ENCODE measurements at places on chromosomes 7 and 10.

GRCh38 chr10:122140941-122141623 lies 130.0 kb upstream of the BTBD16 start:
- DNase-seq = peak; percentile 95

DNA sequence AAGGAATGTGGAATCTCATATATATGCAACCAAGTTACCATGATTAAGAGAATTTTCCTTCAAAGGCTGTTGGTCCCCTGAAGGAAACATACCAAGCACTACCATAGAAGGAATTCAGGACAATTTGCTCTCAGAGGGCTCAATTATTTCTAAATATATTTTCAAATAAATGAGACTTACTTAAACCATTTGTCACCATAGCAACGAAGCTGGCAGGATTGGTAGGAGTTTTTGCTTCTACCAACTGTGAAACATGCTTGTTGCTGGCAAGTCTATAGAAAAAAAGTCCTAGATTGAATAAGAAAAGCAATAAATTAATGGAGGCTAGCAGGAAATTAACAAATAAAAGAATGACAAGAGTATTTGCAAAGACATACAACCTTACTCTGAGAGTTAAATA lies 156.9 kb upstream of the NPSR1 start:
- no peak for DNase-seq

DNA sequence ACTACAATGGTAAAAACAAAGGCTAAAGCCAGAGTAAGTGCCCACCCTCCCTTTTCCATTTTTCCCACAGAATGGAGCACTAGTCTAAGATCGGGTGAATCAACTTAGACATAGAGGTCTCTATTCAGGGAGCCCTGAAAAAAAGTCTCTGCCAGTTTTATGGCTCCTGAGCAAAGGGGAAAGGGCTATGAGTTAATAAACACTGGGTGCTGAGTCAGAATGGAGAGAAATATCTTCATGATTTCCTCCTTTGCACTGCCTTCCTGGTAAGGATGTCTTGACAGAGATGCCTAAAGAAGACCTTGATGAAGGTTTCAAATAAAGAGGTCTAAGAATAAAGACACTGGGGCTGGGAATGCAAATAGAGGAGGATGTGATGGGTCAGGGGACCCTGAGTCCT lies 607.4 kb upstream of the MBL2 start:
- no peak for DNase-seq

DNA sequence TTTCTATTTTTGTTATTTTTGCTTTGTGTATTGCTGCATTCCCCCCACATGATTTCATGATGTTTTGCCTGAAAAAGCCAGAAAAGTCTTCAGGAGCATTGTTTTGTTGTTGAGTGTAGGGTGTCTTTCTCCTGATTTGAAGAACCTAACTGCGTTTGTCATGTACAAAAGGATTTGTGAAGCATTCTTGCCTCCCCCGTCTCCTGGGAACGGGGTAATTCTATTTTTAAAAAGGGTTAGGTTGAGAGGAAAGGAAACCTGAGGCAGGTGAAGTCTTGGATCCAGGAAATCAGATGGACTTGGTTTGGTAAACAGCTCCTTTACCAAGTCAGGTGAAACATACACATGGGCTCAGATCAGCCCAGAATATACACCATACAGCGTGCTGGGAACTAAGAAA lies 26.0 kb upstream of the BTBD16 start:
- DNase-seq = no peak

DNA sequence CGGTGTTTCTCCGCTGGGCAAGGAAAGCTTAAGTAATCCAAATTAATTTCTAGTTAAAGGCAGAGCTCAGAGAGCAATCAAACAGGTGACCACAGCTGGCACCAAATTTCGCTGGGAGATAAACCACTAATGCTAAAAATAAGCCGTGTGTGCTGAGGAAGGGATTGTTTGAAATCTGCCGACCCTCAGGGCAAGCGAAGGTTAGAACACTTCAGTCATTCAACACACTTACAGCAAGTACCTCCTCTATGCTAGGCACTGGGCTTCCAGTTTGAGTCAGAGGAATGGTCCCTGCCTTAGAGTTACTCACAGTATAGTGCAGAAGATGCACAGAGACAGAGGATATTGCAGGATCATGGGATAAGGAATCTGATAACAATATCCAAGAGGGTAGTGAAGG lies 467.9 kb upstream of the PODXL start:
- DNase-seq = no peak

DNA sequence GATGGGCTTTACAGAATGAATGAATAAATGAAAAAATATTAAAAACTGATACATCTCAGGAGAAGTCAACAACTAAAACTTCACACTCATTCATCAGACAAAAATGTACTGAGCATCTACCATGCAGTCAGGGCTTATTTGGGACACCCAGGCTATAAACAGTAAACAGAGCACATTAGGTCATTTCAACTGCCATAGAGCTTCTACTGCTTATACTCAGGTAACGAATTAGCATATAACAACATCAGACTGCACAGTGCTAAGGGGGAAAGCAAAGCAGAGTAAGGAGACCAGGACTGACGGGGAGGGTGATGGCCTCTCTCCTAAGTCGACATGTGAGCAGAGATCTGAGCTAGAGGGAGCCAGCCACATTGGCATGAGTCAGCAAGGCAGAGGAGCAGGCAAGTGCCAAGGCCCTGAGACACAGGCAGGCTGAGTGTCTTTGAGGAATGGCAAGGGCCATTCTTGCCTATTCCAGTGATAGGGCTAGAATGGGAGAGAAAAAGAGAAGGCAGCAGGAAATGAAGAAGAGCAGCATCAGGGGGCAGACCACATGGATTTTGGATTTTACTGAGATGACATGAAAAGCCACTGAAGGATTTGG lies 528.9 kb downstream of the PARD3 start:
- DNase-seq = peak; percentile 48

DNA sequence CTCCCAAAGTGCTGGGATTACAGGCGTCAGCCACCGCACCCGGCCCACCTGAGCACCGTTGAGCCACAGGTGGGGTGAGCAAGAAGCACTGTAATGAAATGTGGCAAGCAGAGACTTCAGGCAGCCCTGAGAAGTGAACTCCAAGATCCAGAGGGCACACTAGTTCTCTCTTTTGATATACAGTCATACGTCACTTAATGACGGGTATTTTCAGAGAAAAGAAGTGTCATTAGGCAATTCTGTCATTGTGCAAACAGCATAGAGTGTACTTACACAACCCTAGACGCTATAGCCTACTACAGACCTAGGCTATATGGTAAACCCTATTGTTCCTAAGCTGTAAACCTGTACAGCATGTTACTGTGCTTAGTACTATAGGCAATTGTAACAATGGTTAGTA lies 7.9 kb downstream of the PANK1 start:
- no peak for DNase-seq

DNA sequence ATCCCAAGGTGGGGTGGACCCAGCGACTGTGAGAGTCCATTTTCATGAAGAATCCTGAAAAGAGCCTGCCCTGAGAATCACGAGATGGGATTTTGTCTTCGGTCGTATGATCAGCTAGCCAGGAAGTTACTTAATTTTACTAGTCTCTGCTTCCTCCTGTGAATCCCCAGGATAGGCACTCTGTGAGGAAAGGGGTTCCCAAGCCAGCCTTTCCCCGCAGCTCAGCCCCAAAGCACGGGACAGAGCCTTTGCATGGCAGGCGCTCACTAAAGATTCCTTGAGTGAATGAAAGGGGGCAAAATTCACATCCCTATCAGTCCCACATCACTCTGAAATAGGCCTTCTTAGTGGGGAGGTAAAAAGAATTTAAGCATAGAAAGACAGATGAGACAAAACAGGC lies 219.6 kb downstream of the ADARB2 start:
- DNase-seq = no peak

GRCh38 chr10:80484243-80484642 lies 30.1 kb downstream of the TSPAN14 start:
- no peak for DNase-seq

- DNase-seq = no peak
Measured at GRCh38 chr10:51663086-51663485, 36.3 kb downstream of the CSTF2T start.

DNA sequence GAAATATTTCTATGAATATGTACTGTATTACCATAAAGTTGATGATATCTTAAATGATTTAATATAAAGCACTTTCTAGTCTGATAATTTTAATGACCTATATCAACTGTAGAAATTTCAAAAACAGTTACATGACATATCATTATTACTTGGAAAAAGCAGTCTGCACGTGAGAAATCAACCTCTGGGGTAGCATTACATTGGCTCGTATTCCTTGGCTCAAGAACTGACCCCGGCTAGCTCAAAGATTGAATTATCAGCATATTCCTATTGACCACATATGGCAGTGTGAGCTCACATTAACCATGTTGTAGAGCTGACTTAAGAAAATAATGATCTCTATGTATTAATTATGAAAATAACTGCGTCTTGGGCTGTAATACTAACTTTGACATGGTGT lies 139.3 kb downstream of the PTN start:
- no peak for DNase-seq

DNA sequence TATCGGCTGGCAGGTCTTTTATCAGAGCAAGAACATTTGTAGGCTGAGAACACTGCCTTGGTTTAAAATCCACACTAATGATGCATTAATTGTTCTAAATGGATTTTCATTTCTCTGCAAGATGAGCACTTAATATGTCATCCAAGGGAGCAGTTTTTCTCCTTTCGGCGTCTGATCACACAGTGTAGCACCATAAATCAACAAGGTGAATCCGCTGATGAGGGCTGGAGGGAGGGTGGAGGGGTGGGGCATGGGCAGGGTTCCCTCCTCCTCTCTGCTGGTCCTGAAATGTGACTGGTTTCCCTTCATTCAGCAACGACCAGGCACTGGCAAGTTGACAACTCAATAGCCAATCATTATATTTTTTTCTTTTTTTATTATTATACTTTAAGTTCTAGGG lies 45.6 kb downstream of the ADAM12 start:
- no peak for DNase-seq

GRCh38 chr7:78006063-78006755 lies 207.6 kb downstream of the PHTF2 start:
- DNase-seq = no peak

- no peak for DNase-seq
Measured at GRCh38 chr7:151780631-151781030, 96.3 kb downstream of the PRKAG2 start.

DNA sequence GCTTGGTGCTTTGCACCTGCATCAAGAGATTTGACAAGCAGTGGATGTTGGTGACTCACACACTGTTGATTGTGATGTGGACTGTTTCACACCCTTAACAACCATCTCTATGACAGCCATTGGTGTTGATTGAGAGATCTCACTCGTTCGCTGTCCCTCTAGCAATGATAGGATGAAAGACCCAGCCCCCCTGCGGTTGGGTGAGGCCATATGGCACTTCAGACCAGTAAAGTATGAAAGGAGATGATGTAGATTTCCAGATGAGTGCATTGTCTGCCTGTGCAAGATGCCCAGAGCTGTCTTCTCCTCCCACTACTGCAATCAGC lies 138.7 kb upstream of the PRR15 start:
- no peak for DNase-seq

DNA sequence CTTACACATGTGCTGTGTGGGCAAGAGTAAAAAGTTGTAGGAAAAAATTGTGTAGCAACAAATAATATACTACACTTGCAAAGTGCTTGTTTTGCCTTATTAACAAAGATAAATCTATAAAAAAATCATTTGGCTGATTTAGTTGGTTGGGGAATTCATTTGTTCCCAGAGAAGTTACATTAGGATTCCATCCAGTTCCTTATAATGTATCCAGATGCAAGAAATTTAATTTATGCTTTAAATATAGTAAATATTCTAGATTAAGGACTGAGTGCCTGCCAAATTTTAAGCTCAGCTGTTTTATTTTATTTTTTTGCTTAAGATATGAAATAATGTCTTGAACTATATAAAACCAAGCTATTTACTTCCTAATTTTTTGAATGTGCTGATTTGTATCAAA lies 1169.9 kb downstream of the NXPH1 start:
- no peak for DNase-seq

GRCh38 chr7:128025380-128025779 lies 5.9 kb downstream of the LRRC4 start:
- DNase-seq = no peak

DNA sequence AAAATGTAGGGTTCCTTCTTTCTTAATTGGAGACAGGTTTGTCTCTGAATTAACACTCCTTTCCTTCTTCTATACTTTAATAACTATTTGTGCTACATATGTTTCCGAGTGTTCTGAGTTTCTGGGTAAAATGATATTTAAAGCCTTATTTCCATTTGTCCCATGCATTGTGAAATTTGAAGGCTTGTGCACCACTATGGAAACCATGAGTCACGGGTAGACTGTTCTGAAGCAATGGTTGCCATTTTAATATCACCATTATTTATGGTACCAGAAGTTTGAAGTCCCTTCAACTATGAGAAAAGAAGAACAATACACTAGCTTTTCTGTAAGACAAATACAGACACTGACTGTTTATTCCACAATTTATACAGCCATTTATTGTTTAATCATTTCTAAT lies 44.7 kb upstream of the ZEB1 start:
- DNase-seq = no peak

DNA sequence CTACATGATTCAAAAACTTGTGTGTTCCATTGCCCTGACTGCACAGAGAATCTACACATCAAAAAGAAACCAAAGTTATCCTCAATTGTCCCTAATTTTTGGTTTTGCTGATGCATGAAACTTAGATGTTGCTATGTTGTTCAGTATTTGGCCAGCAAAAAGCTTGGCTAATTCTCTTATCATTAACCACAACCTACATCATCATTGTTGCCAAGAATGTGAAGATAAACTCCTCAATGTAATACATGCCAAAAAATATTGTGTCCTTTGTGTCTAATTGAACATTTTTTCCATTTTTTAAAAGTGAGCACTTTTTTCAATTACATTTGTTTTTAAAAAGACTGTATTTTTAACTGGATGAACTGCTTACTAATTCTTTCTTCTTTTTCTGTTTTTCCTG lies 268.0 kb upstream of the SEMA3D start:
- peak; percentile 82 for DNase-seq

DNA sequence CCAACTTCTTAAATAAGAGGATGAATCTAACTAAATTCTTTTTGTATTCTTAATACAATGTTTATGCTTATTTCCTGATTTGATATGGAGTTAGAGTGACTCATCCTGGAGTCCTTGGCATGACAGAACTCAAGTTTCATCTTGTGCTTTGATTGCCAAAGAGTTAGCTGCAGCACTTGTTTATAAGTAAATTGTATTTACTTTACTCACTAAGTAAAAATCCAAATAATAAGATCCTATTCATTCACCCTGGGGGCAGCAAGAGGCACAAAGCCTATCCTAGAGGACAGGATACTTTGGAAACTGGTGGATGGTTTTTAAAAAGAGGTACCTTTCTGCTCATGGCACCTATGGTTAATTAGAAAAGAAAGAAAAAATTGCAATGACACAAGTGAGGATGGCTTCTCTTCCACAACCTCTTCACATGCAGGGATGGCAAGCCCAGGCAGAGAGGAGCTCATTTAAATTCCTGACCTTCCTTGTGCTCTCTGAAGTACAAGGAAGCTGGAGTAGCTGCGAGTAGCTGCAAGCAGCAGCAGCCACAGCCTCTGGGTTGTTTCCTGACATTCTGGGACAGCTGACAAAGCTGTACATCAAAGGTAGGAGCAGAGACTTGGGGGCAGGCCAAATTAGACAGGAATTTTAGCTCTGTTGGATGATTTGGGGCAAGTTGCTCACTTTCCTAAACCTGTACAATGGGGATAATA lies 28.5 kb upstream of the CROT start:
- DNase-seq = peak; percentile 86
